ENCODE measurements at places on chromosomes 7 and 10.

GRCh38 chr7:131533151-131533559 lies 23.3 kb downstream of the PODXL start:
- DNase-seq = no peak

DNA sequence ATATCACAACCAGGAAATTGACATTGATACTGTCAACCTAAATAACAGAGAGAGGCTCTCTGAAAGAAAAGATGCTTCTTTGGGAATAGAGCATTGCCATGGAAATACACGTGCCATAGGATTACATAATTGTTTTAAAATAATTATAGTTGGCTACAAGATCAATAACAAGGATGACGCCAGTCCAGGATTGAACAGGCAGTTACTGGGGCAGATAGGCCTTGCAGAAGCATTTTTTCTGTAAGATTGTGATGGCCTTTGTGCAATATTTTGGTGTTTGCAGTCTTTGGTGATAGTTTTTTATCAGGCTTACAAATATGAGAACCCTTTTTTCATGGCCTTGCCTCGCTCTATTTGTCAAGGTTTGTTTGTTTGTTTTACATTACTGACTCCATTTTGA lies 10.5 kb downstream of the ACADSB start:
- no peak for DNase-seq

DNA sequence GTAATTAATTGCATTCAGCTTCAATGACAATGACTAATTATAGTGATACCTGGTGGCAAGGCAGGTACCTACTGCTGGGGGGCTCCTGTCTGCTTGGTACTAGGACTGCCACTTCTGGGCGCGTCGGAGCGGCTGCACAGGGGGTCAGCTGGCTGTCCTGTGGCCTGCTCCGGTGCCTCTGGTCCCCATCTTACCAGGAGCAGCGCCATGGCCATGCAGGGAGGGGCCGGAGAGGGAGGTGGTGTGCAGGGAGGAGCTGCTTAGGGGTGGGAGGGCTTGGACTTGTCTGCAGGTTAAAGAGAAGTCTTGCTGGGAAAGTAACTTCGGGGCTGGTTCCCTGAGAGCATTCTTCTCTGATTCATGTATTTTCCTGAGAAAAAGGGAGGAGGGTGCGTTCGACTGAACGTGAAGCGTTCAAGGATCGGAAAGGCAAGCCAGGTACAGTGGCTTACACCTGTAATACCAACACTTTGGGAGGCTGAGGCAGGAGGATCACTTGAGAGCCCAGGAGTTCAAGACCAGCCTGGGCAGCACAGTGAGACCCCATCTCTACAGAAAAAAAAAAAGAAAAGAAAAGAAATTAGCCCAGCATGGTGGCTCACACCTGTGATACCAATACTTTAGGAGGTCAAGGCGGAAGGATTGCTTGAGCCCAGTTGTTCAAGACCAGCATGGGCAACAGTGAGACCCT lies 15.4 kb downstream of the CUX1 start:
- no peak for DNase-seq

- no peak for DNase-seq
Observed at GRCh38 chr7:67391168-67391567, 394.5 kb downstream of the TYW1 start.

DNA sequence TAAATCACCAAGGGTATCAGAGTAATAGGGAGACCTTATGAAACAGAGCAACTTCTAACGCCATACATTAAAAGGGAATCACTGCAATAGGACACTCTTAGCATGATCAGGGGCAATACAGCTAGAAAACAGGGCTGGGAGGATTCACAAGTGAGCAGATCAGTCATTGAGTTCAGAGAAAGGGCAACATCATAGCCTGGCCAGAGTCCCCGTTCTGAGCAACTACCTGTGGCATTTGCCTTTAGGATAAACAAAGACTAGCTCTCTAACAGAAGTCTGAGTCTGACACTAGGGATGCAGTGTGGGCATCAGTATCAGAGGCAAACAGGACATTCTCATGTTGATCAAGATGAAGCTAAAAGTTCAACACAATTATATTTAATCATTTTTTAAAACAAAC lies 297.9 kb downstream of the DGKB start:
- DNase-seq = no peak

DNA sequence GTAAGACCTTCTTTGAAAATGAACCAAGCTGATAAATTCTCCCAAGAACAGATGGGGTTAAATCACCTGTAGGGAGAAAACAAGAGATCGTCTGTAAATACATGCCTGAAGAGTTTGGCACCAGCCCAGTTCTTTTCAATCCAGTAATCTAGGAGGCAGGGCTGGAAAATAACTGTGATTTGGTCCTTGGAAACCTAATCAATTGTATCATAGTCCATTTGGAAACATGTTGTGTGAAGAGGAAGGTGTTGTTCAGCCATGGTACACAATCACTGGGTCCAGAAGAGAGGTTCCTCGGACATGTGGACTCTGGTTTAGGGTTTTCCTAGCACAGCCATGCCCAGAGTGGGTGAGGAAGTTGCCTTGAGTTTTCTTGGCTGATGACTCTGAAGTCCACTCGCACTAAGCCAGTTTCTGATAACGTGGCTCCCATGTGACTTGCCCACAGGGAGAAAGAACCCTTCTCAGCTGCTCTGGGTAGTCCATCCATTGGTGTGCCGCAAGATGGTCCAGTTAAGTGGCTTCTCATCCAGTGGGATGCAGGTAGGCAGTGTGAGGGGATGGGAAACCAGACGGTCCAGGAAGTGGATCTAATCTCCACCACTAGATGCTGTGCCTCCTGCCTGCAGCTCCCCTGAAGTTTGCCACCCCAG lies 5.1 kb downstream of the BLNK start:
- DNase-seq = no peak

DNA sequence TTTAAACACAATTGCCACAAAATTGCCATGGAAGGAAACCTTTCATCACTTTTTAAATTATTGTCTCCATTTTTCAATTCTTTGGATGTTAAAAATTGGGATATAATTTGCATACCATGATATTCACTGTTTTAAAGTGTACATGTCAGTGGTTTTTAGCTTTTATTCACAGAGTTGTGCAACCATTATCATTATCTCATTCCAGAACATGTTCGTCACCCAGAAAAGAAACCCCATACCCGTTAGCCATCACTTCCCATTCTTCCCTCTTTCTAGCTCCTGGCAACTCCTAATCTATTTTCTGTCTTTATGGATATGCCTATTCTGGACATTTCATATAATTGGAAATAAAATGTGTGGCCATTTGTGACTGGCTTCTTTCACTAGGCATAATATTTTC lies 260.3 kb upstream of the FERD3L start:
- no peak for DNase-seq

GRCh38 chr7:150931199-150931869 lies 46.8 kb downstream of the KCNH2 start:
- DNase-seq = peak; percentile 24

All from NCI-H1694 (cell line).